ENCODE measurements at places on chromosomes 16 and 17.

- no peak for DNase-seq
Measured at GRCh38 chr17:40179923-40180659, 2.8 kb downstream of the RAPGEFL1 start.

DNA sequence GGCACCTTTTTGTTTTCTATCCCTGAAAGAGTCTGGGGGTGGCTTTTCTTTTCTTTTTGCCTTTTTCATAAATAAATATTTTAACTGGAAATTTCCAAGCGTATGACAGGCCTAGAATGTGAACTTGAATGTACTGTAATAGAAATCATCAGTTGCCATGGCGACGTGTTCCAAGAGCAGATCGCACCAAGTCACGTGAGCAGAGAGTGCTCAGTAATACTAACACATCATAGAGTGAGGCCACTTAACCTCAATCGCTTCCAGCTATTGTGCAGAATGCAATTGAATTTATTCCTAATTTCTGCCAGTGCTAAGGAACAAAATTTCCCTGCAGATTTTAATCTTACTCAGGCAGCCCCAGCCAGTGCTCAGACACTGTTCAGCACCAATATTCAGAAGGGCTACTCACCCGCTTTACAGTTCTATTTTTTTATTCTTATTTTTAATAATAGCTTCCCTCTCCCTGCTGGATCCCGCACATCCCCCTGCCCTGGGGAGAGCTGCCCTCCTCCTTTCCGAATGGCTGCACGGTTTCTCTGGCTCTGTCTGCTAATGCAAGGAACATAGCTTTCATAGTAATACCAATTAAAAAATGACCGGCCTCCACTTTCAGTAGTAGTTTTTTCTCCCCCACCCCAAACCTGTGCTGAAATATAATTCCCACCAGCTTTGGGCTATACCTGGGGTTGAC, 26.2 kb upstream of the PMFBP1 start:
- no peak for DNase-seq

GRCh38 chr17:56710986-56711385, 117.5 kb downstream of the NOG start:
- no peak for DNase-seq

DNA sequence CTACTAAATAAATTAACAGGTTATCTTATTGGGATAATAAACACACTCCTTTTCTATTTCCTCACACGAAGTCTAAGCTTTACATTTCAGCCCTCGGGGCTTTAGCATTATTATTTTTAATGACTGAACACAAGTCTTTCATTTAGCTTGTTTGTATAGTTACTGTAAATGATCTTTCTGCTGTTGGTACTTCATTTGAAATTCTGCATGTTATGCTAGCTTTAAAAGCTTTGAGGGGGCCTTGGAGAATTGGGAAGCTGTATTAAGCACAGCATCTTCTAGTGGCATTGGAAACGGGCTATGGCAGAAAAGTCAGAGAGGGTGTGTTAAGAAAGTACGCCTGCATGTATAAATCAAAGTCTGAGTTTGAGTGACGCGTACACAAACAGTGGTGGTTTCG, 243.7 kb downstream of the FTO start:
- DNase-seq = no peak

GRCh38 chr17:77496831-77497577, 356.2 kb downstream of the SEC14L1 start:
- no peak for DNase-seq

DNA sequence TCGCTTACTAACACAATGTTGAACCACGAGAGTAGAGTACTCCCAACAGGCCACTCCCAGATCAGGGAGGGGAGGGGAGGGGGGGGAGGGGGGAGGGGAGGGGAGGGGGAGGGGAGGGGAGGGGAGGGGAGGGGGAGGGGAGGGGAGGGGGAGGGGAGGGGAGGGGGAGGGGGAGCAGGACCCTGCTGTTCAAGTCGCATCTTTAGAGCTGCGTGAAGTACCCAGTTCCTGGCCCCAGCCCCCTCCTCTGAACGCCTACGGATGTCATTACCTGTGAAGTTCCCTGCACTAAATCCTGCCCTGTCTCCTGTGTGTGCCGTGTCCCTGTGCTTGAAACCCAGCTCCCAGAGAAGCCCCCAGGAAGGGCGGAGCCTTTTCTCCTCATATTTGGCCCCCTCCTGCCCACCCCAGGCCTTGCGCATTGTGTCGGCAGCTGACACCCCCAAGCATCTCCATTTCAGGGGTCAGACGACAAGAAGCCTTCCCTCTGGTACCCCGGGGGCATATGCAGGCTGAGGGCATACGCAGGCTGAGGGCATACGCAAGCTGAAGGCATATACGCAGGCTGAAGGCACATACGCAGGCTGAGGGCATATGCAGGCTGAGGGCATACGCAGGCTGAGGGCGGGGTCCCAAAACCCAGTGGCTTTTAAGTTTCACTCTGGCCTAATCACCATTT, 330.2 kb downstream of the C16orf95 start:
- DNase-seq = no peak

- no peak for DNase-seq
Measured at GRCh38 chr16:13313351-13313750, 412.0 kb downstream of the SHISA9 start.

DNA sequence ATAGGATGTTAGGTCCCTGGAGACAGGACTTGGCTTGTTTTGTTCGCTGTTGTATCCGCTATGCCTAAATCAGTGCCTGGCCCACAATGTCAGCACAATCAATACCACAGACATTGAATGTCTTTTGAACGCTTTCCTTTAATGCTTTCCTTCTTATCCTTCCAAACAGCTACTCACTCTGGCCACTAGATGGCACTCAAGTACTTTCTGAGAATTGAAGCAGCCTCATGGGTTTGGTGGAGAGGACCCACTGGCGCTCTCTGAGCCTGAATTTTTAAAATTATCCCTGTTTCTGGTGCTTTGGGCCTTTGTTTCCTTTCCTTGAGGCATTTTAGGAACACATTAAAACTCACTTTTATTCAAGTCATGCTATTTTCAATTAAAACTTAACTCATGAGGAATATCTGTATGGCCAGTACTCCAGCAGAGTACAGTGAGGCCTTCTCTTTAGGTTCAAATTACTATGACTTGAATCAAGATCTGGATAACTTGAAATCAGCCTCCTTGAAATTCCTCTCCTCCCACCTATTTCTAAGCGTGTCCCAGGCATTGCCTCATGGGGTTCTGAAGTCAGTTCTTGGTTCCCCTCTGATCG, 3.2 kb upstream of the NLRP1 start:
- DNase-seq = no peak

DNA sequence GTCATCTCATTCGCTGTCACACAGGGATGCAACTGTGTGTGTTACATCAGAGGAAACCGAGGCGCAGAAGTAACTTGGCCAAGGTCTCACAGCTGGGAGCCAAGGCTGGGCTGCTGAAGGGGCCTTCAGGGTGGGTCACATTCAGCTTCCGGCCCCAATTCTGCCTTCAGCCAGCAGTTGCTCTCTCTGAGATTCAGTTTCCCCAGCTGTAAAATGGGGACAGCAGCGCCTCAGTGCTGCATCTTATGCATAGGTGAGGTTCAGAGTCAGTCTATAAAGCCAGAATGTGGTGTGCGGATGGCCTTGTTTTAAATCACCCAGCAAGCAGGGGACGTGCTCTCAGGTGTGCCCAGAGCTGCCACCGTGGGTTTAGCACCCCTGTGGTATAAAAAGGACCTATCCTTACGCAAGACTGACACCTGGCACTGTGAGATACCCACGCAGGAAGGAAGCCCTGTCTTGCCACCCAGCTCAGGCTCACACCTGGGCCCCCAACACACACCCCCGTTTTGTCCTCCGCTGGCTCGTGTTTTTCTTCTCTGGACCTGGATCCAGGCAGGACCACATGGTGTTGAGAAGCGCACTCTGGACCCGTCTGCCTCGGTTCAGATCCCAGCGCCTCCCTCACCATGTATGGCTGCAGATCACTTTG, 94.6 kb upstream of the GSE1 start:
- no peak for DNase-seq

- DNase-seq = no peak
Measured at GRCh38 chr17:82952019-82952418, 112.2 kb upstream of the ZNF750 start.

GRCh38 chr16:12575288-12575687, 228.4 kb downstream of the CPPED1 start:
- no peak for DNase-seq

DNA sequence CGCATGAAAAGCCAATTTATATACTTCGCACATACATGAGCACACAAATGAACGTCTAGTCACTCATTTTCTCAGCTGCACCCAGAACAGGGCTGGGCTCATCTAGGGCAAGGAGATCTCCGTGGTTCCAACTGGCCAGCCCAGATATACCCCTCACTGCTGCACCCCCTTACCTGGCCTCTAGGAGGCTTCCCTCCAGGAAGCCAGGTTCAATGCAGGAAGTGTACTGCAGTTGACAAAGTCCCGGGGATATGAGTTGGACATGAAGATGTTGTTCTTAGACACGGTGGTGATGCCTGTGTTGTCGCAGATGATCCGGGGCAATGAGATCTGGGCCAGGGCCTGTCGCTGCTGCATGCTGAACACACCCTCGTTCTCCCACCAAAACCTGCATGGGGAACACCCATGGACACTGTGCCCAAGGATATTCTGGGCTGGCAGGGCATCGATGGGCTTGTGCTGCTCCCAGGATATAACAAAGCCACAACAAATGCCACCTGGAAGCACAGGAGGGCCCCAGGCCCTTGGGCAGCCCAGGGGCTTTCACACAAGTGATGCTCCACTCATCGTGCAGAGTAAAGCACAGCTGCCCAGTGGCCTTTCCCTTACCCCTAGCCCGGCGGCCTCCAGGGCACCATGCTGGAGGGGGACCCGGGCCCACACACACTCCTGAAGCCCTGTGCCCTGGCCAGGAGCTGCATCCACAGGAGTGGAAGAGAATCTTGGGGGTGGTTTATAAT, 10.1 kb downstream of the MPO start:
- no peak for DNase-seq

- no peak for DNase-seq
Measured at GRCh38 chr16:65745-66144, 6.7 kb downstream of the RHBDF1 start.

DNA sequence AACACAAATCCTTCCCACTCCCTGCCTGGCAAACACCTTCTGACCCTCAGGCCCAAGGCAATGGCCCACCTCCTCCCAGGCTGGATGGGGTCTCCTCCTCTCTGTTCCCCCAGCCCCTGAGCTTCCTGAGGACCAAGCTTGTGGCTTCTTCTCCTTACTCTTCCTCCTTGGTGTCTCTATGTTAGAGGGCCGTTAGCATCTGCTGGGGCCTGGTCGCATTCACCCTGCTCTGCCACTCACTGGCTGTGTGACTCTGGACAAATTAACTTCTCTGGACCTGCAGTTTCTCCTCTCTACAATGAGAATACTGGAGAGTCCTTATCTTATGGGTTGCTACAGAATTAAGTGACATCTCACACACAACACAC, 725 bp upstream of the MT2A start:
- no peak for DNase-seq

DNA sequence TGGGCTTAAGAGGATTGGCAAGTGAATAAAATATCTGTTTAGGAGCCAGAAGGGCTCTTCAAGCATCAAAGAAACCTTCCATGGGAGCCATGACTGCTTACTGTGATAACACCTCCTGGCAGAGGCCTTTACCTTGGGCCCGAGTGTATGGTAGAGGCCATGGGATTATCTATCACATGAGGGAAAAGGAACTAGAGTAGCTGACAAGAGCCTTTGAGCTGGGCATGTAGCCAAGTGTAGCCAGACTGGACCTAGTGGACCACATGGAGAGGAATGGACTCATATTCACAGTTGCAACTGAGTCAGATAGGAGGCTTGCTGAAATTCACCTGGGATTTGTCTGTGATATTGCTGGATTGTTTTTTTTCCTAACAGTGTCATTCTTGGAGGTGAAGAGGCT, 276.0 kb upstream of the ZFHX3 start:
- no peak for DNase-seq

DNA sequence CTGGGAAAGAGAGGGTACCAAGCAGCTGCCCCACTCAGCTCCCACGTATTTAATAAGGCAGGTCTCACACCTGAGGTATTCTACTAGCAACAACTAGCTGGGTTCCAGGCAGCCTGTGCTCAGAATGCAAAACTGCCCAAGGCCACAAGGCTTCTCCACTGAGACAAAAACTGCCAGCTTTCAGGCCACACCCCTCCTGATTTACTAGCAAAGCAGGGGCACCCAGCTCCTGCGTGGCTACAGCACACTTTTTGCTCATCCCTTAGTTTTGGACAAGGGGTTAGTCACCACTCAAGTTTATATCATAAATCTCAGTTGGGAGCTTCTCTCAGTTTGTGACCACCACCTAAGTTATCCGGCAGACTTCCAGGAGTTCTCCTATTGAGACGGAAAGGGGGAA, 494.6 kb downstream of the CDH11 start:
- DNase-seq = no peak
